ENCODE measurements at places on chromosomes 6 and 20.

GRCh38 chr6:73369563-73369962 lies at the start of gene OOEP:
Gene OOEP (minus strand): TSS chr6:73369897. CDS start chr6:73369792, 105 bp downstream.
- no peak for DNase-seq

DNA sequence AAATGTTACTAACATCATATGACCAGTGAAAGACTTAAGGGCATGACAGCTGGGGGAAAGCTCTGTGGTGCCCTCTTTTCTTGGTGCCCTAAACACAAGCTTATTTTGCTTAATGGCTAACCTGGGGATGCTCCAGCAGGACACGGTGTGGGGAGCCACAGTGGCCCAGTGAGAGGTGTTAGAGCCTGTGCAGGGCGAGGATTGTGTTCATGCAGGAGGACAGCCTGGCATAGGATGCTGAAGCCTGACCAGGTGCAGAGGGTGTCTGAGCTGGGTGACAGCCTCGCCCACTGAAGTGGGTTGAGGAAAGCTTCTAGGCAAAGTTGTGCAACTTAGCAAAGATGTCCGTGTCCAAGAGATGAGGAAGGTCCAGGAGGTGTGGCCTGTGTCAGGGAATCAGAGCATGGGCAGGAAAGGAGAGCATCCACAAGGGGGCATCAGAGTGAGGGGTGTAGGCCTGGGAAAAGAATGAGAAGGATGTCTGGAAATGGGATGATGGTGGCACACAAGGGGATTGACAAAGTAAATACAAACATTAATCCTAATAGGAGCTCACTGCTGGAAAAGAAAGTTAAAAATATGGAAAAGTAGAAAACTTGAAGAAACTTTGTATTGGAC lies 33.9 kb downstream of the SLC17A4 start:
- peak; percentile 1 for DNase-seq

- no peak for DNase-seq
Measured at GRCh38 chr6:29619578-29620160, 13.3 kb downstream of the GABBR1 start.

GRCh38 chr6:47105469-47106178 lies 63.5 kb upstream of the ADGRF1 start:
- DNase-seq: no peak

- DNase-seq: no peak
Measured at GRCh38 chr6:120303527-120303926, 954.0 kb upstream of the MAN1A1 start.

- DNase-seq: no peak
Measured at GRCh38 chr6:63278916-63279315, 40.9 kb downstream of the LGSN start.

GRCh38 chr6:101878554-101879276 lies 485.2 kb downstream of the GRIK2 start:
- DNase-seq: no peak

DNA sequence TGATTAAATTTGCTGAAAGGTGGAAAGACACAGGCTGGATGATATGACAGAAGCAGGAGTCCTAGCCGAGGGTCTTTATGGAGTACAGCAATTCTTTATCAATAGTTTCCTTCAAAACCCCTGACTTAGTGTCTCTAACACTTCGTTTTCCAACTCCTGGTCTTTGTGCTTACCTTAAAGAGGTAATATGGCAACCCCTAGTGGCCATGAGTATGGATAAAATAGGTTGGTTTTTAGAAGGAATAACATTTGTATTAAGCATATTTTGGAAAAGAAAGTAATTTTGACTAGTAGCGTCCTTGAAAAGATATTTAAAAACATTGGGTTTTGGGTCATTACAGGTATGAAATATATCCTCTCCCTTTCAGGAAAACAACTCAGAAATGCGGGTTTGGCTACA lies 51.9 kb downstream of the VGLL2 start:
- no peak for DNase-seq

DNA sequence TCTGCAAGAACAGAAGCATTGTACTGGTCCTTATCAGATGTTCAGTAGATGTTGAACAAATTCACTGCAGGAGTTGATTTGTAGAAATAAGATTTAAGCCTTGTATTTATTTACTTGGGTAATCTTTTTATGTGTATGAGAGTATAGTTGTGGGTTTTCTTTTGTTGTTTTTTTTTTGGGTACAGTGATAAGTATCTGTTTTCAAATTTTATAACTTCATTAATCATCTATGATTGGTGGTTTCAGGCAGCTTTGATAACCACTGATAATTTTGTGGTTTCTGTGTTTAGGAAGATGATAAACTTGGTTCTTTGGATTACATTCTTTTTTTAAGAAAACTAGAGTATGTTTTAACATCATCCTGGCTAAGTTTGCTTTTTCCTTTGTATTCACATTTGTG lies 2.8 kb downstream of the AFDN start:
- no peak for DNase-seq

DNA sequence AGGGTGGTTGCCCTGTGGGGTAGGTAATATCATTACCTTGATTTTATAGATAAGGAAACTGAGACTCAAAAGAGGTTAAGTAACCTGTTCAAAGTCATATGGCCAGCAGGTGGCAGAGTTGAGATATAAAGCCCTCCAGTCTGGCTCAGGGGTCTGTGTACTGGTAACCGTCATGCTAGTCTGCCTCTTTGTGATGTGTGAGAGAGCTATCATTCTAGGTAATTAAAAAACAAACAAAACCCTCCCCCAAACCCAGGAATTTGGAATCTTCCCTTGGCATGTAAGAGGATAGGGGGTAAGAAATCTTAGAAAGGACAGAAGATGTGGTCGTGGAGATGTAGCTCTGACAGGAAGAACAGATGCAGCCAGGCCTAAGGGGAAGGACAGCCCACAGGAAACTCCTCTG lies 206.0 kb downstream of the CDC5L start:
- peak; percentile 52 for DNase-seq

DNA sequence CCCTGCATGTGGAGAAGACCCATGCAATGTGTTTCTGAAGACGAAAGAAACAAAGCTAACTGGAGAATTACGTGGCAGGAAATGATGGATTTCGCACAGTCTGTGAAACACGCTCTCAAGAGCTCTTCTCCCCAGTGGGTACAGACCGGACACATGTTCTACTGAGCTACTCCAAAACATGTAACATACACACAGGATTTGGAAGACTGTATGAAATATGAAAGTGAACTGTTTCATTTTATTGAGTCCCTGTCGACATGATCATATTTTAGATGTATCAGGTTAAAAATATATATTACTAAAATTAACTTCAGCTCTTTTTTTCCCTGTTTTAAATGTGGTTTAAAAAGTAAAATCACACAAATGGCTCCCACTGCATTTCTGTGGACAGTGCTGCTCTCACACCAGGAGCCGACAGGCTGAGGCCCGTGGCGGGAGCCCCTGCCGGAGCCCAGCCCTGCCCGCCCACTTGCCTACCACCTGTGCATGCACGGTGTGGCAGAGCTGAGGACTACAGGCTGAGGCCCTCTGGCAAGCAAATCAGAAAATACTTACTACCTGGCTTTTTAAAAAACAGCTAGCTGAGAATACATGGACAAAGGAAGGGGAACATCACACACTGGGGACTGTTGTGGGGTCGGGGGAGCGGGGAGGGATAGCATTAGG lies 58.9 kb upstream of the NXT1 start:
- DNase-seq: no peak

DNA sequence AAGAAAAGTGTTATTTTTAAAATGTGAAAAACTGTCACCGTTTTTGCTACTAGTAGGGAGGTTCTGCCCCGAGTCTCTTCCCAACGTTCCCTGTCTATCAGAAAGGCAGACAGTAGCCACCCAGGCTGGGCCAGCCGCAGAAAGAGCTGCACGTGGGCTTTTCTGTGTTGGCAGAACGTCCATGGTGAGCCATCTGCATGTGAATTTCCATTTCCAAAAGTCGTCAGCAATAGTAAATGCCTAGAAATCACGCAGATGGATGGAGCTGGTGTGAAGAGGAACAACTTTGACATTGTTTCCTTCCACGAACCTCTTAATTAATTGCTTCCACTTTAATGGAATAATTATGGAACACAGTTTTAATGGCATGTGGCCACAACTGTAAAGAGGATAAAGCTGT lies 97.5 kb downstream of the FAM120B start:
- no peak for DNase-seq

GRCh38 chr6:45174045-45174444 lies 154.1 kb upstream of the RUNX2 start:
- no peak for DNase-seq

GRCh38 chr6:499617-500016 lies 108.1 kb downstream of the IRF4 start:
- DNase-seq: no peak

DNA sequence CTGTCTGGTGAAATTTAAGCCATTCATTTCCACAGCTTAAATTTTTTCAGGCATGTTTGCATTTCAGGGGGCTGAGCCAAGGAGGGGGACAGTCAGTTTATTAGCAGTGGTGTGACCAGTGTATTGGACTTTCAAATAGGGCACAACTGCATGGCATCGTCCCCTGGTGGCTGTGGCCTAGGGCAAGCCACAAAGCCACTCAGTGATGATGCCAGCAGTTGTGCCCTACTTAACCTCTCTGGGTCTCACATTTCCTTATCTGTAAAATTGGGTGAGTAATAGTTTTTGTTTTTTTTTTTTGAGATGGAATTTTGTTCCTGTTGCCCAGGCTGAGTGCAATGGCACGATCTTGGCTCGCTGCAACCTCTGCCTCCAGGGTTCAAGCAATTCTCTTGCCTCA lies 48.0 kb downstream of the CDC5L start:
- DNase-seq: no peak

GRCh38 chr20:15359056-15359455 lies 1021.6 kb upstream of the FLRT3 start:
- no peak for DNase-seq

DNA sequence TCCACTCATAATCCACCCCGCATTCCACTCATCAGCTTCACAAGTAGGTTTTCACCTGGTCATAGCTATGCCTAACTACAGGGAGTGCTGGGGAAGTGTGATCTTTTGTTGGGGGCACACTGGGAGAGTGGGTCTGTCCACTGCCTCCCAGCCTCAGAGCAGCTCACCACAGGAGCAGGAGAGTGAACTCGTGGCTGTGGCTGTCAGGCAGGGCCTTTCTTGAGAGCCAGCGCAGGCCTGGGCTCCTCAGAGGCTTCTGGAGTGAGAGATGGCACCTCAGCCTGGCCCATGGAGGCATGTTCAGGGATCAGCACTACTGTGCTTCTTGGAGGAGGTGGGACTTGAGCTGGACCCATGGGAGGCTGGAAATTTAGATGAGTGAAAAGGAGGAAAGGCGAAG lies 4.0 kb upstream of the GNRH2 start:
- DNase-seq: no peak

DNA sequence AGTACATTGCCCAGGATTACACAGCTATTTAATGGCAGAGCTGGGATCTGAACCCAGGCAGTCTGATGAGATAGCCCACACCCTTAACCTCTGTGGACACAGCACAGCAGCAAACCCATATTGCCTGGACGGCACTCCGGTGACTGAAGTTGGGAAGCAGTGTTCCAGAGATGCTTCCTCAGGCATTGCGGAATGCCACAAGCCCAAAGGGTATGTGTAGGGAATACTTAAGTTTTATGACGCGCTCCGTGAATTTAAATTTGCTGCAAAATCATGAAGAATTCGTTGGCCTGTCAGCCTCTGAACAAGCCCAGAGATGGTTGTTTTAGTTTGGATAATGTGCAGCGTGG lies 46.4 kb downstream of the PSMG4 start:
- DNase-seq: no peak

- peak; percentile 66 for DNase-seq
Measured at GRCh38 chr20:35207950-35208611, 18.4 kb upstream of the MMP24 start.

DNA sequence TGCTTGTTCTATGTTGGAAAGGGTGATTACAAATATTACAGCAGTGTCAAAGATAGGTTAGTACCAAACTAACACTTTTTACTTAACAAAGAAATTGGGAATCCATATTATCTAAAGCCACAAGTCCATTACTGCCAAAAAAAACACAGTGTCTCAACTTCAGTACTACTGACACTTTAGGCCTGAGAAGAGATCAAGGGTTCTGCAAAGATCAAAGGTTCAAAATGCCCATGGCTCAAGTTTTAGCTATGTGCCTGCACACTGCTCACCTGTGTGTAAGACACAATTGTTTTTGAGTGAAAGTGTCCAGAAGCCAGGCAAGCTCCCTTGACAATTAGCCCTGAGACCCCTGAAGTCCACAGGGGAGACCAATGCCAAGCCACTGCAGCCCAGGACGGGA lies 132.6 kb downstream of the ZMYND8 start:
- no peak for DNase-seq

GRCh38 chr20:36569847-36570429 lies 3.5 kb upstream of the TGIF2 start:
- DNase-seq: no peak

- no peak for DNase-seq
Measured at GRCh38 chr20:33401921-33402369, 626 bp upstream of the CDK5RAP1 start.

- no peak for DNase-seq
Measured at GRCh38 chr6:85419046-85419759, 30.7 kb upstream of the NT5E start.

DNA sequence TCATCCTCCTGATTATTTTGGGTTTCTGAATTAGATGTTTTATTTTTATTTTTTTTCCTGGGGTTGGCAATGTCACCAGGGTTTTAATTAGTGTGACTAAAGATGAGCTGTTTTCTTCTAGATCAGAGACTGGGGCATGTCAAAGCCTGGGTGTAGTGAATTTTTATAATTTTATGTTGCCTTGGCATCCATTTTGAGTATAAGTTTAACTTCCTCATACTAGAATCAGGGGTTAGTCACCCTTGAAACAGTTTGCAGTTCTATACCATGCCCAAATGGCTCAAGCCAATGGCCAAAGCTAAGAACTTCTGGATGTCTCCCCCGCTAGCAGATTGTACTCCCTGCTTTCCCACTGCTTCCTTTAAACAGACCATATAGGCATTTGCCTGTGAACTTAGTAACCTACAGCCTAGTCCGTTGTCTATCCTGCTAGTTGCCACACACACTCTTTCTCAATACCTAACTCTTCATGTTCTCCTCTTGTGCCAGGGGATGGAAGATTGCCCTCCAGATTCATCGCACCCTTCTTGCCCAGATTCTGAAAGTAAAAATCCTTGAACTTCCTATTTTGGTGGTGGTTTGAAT lies 54.5 kb downstream of the KIAA0408 start:
- no peak for DNase-seq

DNA sequence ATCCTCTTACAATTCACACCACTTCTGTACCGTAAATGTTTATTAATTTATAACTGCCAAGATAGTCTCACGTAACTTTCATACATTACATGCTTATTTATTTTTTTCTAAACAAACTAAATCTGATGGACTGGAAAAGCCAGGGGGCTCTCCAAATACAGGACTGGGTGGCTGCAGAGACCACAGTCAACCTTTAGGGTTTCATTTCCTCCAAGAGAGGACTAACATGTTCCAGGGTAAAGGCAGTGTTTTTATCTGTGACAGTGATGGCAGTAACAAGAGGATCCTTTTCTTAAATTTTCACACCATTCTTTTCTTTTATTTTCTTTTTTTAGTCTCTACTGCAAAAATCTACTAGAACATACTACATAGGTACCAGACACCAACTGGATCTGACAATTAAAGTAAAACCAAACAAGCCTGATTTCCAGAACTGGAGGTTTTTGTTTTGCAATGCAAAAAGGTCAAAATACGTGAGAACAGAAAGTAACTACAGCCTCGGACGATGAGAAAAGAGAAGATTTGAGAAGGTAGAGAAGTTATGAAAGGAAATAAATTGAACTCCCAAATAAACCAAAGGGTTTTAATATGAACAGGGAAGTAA lies 1.2 kb downstream of the LMBRD1 start:
- DNase-seq: no peak

- DNase-seq: no peak
Measured at GRCh38 chr20:47061549-47061948, 166.9 kb downstream of the EYA2 start.
